Muscle of arm (tissue), 14 donors: ENCODE measurements at places on chromosomes 11 and 22.

- no peak for DNase-seq
Measured at GRCh38 chr11:61918938-61919704, 1.8 kb upstream of the RAB3IL1 start.

DNA sequence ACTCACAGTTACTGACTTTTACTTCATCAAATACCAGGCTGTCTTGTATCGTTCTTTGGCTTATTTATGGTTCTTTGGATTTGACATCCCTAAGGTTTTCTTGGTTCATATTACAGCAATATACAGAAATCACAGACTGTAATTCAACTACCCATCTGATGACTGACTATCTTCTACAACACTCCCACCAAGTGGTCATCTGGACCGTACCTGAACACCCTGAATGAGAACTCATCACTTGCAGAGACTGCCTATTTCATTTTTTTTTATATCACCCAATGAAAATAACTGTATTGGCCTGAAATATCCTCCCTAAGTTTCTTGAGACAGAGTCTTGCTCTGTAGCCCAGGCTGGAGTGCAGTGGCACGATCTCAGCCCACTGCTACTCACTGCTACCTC is 9.5 kb upstream of the UPB1 start:
- DNase-seq: no peak

DNA sequence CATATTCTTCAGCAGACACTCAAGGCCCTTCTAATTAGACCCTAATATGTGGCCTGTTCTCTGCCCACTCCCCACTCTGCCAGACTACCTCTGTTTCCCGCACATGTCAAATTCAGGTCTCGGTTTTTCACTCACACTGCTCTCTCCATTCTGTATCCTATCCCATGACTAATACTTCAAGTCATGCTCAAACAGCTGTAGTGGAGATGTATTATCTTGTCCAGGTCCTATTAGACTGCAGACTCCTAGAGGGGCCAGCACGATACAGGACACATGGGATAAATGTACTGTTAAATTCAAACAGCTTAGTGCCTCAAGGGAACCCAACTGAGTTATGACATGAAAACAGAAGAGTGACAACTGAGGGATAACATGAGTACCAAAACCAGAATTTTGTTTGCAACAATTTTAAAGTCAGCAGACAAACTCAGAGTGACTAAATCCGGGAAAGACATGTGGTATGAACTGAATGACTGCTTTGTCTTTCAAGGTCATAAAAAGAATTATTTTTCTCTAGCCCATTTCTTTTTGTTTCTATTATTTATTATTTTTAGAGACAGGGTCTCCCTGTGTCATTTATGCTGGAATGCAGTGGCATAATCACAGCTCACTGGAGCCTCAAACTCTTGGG is 20.5 kb downstream of the ATP6V1E1 start:
- DNase-seq: no peak

- no peak for DNase-seq
Measured at GRCh38 chr22:44278243-44279068, 34.3 kb downstream of the SHISAL1 start.

DNA sequence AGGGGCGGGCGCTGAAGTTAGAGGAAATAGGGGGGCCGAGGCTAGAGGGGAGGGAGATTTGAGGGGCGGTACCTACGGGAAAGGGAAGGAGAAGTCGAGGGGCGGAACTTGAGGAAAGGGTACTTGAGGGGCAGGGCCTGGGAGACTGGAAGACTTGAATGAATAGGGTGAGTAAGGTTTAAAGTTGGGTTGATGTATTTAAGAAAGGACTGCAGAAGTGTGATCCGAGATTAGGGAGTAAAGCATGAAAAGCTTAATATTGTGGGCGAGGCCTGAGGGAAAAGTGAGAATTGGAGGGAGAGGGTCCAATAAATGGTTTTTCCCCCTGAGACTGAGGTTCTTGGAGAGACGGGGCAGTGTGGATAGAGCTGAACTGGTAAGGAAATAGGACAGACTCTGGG is 723 bp downstream of the HSCB start:
- DNase-seq: no peak

GRCh38 chr11:89147229-89147628 is 30.4 kb upstream of the TYR start:
- DNase-seq: no peak

- DNase-seq: peak; percentile 65
Measured at GRCh38 chr11:11403763-11404725, 51.0 kb upstream of the CSNK2A3 start.

DNA sequence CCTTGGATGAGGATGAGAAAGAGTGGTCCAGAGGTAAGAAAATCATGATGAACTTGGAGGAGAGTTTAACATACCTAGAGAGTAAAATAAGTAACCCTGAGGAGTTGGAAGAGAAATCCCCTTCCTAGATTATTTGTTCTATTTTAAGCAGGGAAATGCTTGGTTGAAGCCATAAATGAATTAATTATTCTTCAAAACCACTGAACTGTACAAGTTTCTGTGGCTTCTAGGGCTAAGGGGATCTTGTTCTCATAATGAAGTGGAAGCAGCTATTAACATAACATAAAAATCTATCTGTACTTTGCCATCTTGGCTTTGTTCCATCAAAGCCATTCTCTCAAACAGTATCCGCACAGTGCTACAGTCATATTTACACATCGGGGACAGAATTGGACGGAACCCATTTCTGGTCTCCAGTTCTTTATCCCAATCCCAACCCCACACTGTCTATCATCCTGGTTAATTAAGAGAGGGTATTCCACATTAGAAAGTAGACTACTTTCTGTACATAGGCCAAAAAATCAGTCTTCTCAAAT is 14.5 kb upstream of the ARHGAP42 start:
- no peak for DNase-seq

DNA sequence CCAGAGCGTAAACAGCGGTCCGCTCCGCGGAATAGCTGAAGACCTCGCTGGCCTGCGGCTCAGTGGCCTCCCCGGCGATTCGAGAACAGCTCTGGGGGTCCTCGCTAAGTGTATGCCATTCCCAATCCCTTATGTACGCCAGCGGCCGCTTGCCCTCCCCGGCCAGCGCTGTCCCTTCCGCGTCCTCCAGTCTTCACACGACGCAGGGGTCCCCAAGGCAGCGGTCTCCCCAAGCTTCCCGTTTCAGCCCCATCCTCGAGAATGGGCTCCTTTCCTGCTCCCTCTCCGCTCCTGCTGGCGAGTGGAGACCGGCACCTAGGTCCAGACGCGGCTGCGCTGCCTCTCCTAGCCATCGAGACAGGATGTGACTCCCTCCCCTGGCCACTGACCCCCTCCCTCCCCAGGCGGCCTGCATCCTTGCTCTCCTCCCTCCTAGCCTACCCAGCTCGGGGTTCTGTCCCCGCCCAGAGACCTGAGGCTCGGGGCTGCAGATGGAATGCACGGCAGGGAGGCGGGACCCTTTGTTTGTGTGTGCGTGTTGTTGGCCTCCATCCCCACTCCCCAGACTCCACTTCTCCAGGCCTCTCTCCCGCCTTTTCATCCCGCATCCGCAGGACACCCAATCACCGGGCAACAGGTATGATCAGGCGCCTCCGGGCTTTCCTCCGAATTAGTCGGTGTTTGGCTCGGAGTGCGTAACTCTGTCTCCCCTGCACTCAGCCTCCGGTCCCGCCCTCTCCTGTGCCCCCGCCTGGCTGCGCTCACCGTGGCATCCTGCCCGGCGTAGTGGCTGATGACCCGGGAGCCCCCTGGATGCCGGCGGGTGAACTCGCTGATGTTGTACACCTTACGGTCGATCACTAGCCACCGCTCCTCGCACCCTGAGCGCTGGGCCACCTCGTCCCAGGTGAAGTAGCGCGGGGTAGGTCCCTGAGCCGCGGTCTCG is 740 bp downstream of the FADS1 start:
- DNase-seq: peak; percentile 54

GRCh38 chr11:122156940-122157382 is 40.9 kb upstream of the BLID start:
- DNase-seq: peak; percentile 66
